Kidney (tissue), 22 donors: ENCODE measurements at places on chromosomes 5 and 9. TPM values are rescaled to one million over a fixed set of nuclear protein-coding genes. Genes with fewer than 3 reads are reported as not detected.
A peak's percentile ranks its signal among the peaks of the same experiment; 100 is the strongest.

GRCh38 chr5:34865091-34865490, 26.1 kb downstream of the TTC23L start:
- no peak for DNase-seq
- no peak overlapping the region for H3K4me3 ChIP-seq
- H3K27me3 ChIP-seq = no peaks in the 10 kb centered on the region
- H3K4me1 ChIP-seq = no peaks in the 10 kb centered on the region
- no peak overlapping the region for H3K27ac ChIP-seq
- no peaks in the 10 kb centered on the region for H3K36me3 ChIP-seq

- no peak for DNase-seq
- H3K27ac ChIP-seq = peak overlapping the region; percentile 17
- H3K4me1 ChIP-seq = peaks cover 6% of the 10 kb centered on the region
- no peaks in the 10 kb centered on the region for H3K36me3 ChIP-seq
- peak overlapping the region; percentile 4 for H3K4me3 ChIP-seq
Observed at GRCh38 chr5:168328814-168329213, 37.4 kb downstream of the WWC1 start.

DNA sequence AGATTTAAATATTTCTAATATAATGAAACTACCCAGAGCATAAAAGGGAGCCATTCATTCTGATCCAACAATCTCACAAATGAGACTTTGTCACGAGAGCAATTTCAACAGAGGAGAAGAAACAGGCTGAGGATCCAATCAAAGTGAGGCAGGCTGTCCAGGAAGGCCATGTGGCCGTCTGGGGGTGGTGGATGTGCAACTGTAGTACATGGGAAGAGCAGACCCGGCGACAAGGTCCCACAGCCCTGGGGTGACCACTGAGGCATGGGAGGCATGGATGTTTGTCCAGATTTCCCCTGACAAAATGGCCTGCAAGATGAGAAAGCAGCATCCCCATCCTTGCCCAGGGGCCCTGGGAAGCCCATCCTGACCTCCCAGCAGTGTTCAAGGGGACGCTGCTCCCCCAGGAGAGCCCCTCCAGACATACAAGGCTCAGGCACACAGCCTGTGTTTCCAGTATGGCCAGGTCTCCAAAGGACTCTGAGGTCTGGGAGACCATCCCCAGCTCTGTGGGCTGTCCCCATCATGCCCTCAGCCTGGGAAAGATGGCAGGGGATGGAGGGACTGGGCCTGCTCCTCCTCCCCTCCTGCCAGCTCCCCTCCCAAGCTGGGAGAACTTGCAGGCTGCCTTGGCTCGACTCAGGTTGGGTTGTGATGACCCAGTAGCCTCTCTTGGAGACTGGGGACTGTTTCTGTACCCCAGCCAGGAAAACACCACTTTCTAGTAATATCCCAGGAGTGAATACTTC, 27.5 kb upstream of the FCN2 start:
- no peak overlapping the region for H3K27ac ChIP-seq
- no peaks in the 10 kb centered on the region for H3K27me3 ChIP-seq
- no peak for DNase-seq
- H3K4me1 ChIP-seq = no peaks in the 10 kb centered on the region
- H3K4me3 ChIP-seq = no peak overlapping the region

DNA sequence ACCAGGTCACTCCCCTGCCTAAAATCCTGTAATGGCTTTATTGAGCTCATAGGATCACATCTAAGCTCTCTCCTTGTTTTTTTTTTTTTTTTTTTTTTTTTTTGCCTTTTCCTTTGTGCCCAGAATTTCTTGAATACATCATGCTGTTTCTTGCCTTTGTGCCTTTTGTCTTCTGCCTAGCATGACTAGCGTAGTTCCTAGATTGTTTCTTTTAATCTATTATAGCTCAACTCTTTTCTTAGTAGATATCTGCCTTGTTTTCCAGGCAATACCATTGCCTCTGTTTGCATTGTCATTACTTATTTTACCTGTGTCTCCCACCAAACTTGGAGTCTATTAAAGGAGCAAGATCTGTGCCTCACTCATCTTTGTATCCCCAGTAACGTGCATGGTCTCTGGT, 106.1 kb upstream of the C9orf72 start:
- H3K36me3 ChIP-seq = no peaks in the 10 kb centered on the region
- no peak overlapping the region for H3K4me3 ChIP-seq
- no peak overlapping the region for H3K27ac ChIP-seq
- H3K4me1 ChIP-seq = no peaks in the 10 kb centered on the region
- no peak for DNase-seq

DNA sequence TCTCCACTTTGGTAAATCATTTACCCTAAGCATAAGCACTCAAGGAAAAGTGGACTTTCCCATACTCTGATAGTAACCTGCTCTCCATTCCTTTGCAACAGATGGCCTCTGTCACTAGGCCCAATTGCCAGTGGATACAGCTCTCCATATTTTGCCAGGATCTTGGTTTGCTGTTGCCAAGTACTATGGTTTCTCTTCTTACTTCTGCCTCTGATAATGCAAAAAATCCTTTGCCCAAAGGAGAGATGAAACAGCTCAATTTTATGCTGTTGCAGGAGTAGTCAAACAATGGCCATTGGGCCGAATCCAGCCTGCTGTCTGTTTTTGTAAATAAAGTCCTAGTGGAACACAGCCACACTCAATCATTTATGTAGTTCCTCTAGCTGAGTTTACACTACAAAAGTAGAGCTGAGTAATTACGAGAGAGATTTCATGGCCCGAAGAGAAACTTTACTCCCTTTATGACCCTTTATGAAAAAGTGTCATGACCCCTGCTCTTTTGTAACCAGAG, 92.5 kb downstream of the HTR4 start:
- H3K27ac ChIP-seq = no peak overlapping the region
- no peaks in the 10 kb centered on the region for H3K27me3 ChIP-seq
- H3K4me1 ChIP-seq = no peaks in the 10 kb centered on the region
- H3K4me3 ChIP-seq = no peak overlapping the region
- no peak for DNase-seq
- no peaks in the 10 kb centered on the region for H3K36me3 ChIP-seq

The NTNG2 gene
- total RNA-seq = 2.2 TPM

The AP3S1 gene
- 54.1 TPM for total RNA-seq

GRCh38 chr5:156330141-156330870, 3.3 kb downstream of the SGCD start:
- no peaks in the 10 kb centered on the region for H3K4me1 ChIP-seq
- no peaks in the 10 kb centered on the region for H3K36me3 ChIP-seq
- no peak for DNase-seq

- H3K27me3 ChIP-seq = no peaks in the 10 kb centered on the region
- H3K4me3 ChIP-seq = no peak overlapping the region
- no peaks in the 10 kb centered on the region for H3K36me3 ChIP-seq
- H3K27ac ChIP-seq = no peak overlapping the region
- no peak for DNase-seq
Observed at GRCh38 chr5:150078802-150079689, 7.3 kb downstream of the CSF1R start.

DNA sequence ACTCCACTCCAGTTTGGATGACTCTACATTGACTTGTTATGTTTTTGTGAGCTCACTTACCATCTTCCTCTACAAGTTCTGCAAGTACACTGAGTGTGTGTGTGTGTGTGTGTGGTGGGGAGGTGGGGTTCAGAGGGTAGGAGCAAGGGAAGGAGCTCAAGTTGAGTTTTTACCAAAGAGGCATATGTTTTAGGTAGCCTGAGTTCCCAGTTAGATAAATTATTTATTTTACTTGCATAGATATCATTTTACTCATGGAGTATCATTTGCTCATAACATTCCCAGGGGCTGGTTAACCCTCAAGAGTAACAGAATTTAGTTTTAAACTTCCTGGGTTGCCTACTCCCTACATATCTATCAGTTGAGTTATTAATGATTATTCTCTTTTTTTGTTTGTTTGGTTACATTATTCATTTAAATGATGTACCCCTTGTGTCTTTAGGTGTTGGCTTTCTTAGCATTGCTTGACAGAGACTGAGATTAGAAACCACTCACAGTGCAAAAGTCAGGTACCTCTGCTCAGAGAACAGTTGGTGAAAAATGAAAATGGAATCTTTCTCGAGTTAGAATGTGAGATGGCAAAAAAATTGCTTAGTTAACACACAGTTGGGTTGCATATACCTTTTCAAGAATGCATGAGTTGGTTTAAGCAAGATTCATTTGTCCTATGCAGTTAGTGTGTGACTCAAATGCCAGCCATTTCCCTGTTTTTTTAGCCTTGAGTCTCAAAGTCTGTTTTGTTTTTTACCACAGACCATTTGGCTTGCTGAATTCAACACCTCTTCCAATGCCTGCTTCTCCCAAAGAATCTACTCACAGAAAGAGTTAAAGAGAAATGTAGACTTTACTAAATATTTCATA, 29.2 kb downstream of the TNFSF8 start:
- H3K27ac ChIP-seq = no peak overlapping the region
- no peak for DNase-seq
- no peaks in the 10 kb centered on the region for H3K36me3 ChIP-seq
- H3K4me3 ChIP-seq = no peak overlapping the region
- H3K27me3 ChIP-seq = no peaks in the 10 kb centered on the region

The PCDHGA11 gene
- 3.6 TPM for total RNA-seq

DNA sequence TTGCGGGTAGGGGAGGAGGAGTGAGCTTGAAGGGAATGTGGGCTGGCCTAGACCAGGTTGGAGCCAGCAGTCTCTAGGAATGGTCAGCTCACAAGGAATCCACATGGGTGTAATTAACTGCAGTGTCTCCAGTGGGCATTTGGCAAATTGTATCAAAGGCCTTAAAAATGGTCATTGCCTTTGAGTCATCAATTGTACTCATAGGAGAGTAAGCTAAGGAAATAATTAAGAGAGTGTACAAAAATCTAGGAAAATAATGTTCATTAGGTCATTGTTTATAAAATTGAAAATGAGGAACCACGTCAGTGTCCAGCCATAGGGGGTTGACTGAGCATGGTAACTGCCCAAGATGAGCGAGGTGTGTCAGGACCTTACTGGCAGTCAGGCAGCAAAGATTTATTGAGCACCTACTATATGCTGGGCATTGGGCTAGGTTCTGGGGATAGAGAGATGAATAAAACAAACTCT, 29.8 kb upstream of the RPL26L1 start:
- H3K4me1 ChIP-seq = no peaks in the 10 kb centered on the region
- no peak overlapping the region for H3K4me3 ChIP-seq
- H3K27ac ChIP-seq = no peak overlapping the region
- no peaks in the 10 kb centered on the region for H3K27me3 ChIP-seq

The PCSK5 gene
- total RNA-seq = 14.7 TPM

The RICTOR gene
- total RNA-seq = 43.8 TPM

DNA sequence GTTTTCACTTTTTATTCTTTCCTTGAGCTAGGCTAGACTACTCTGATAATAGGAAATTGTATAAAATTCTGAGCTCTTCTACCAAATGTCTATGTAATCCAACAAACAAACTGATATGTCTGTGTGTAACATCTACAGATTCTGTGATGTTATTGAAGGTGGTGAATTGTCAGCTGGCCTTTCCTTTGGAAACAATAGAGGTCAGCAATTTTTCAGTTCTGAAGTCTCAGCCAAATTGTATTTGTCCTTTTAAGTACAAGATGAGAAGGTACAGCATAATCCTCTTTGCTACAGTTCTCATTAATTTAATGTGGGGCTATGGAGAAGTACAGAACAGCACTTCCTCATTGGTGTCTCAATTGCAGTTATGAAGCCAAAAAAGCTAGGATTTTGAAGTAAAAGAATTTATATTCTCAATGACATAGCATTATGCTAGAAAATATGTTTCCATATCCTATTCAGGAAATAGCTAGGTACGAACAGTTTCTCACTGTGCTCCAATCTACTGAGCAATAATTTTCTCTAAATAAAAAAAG, 198.0 kb downstream of the HINT1 start:
- no peak overlapping the region for H3K4me3 ChIP-seq
- no peaks in the 10 kb centered on the region for H3K36me3 ChIP-seq

GRCh38 chr5:6457592-6457991, 8.9 kb downstream of the UBE2QL1 start:
- no peaks in the 10 kb centered on the region for H3K4me1 ChIP-seq
- peaks cover 2% of the 10 kb centered on the region for H3K27me3 ChIP-seq
- H3K36me3 ChIP-seq = no peaks in the 10 kb centered on the region
- no peak for DNase-seq
- no peak overlapping the region for H3K4me3 ChIP-seq
- no peak overlapping the region for H3K27ac ChIP-seq

The HDHD3 gene
- 29.8 TPM for total RNA-seq

DNA sequence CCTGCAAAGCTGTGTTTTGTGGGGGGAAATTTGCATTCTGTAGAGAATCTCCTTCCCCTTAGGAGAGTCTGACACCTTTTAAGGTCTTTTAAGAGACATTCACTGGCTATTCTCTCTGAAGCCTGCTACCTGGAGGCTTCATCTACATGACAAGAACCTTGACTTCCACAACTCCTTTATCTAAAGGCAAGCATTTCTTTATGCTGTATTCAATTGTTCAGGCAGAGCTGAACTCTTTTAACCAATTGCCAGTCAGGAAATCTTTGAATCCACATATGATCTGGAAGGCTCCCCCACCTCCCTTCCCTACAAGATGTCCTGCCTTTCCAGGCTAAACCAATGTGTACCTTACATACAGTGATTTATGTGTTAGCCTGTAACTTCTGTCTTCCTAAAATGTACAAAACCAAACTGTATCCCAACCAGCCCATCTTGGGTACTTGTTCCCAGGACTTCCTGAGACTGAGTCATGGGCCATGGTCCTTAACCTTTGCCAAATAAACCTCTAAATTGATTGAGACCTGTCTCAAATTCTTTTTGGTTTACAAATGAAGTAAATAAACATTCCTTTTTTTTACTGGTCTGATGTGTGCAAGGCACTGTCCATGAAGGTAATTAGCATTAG, 9.9 kb downstream of the C9orf85 start:
- H3K36me3 ChIP-seq = no peaks in the 10 kb centered on the region
- H3K27me3 ChIP-seq = no peaks in the 10 kb centered on the region
- no peak for DNase-seq
- no peak overlapping the region for H3K4me3 ChIP-seq

- H3K4me3 ChIP-seq = no peak overlapping the region
- no peak overlapping the region for H3K27ac ChIP-seq
- no peaks in the 10 kb centered on the region for H3K4me1 ChIP-seq
Observed at GRCh38 chr5:27124590-27124989, 86.2 kb upstream of the CDH9 start.

The GLDC gene
- total RNA-seq = 60.1 TPM

DNA sequence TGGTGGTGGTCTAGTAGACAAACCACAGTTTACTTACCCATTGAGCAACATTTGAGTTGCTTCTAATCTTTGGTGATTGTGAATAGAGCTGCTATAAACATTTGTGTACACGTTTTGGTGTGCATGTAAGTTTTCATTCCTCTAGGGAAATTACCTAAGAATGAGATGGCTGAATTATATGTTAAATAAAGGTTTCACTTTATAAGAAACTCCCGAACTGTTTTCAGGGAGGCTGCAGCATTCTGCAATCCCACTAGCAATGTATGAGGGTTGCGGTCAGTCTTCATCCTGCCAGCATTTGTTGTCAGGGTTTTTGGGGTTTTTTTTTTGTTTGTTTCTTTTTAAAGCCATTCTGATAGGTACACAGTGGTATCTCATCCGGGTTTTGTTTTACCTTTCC, 45.7 kb upstream of the PPARGC1B start:
- no peak overlapping the region for H3K4me3 ChIP-seq
- no peak overlapping the region for H3K27ac ChIP-seq
- H3K27me3 ChIP-seq = no peaks in the 10 kb centered on the region

DNA sequence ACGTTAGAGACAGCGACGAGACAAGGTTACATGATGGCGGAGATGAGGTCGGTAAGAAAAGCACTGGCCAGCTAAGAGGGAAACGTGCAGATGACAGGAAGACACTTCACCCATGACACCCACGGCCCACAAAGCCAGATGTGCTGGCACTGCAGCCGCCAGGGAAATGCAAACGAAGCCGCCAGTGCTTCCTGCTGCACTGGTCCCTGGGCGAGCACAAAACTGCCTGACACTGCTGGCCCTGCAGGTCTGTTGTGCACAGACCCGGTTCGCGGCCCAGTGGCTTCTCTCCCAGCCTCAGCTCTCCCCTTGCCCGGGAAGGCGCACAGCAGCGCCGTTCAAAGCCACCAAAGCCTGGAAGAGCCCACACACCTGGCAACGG, 20.3 kb downstream of the QSOX2 start:
- H3K4me1 ChIP-seq = no peaks in the 10 kb centered on the region
- H3K36me3 ChIP-seq = peaks cover 8% of the 10 kb centered on the region
- no peak overlapping the region for H3K4me3 ChIP-seq
- no peaks in the 10 kb centered on the region for H3K27me3 ChIP-seq
